NCI-H524 (cell line): ENCODE measurements at places on chromosomes 1 and 21.

- no peak for DNase-seq
These were observed 93.9 kb downstream of the STUM start for GRCh38 chr1:226642421-226642820.

DNA sequence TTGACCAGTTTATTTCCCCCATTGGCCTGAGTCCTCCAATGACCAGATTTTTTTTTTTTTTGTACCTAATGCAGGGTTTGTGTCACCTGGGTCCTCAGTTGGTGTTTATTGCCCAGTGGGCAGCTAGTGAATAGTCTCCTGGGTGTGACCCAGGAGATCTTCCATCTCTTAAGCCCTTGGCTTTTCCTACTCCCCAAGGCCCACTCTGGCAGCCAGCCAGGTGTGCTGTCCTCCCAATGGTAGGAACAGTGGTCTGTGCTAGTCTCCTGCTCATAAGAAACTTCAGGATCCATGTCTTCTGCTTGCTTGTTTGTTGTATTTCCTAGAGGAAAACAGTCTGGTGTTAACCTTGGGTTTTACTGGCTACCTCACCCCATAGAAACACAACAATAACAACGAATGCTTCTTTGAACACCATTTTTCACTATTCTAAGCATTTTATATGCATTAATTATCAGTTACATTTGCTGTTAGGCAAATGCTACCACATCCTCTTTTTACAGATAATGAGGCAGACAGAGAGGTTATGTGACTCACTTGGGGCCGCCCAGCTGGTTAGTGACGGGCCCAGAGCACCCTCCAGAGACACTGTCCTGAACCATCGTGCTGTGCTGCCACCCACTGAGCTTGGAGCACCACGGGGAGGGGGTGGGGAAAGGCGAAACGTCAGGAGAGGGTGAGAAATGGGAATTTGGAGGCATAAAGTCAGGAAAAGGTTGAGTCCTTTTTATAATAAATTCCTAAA, 107.5 kb downstream of the HIVEP3 start:
- no peak for DNase-seq

- no peak for DNase-seq
These were observed 181.4 kb upstream of the L1TD1 start for GRCh38 chr1:62013264-62013663.

DNA sequence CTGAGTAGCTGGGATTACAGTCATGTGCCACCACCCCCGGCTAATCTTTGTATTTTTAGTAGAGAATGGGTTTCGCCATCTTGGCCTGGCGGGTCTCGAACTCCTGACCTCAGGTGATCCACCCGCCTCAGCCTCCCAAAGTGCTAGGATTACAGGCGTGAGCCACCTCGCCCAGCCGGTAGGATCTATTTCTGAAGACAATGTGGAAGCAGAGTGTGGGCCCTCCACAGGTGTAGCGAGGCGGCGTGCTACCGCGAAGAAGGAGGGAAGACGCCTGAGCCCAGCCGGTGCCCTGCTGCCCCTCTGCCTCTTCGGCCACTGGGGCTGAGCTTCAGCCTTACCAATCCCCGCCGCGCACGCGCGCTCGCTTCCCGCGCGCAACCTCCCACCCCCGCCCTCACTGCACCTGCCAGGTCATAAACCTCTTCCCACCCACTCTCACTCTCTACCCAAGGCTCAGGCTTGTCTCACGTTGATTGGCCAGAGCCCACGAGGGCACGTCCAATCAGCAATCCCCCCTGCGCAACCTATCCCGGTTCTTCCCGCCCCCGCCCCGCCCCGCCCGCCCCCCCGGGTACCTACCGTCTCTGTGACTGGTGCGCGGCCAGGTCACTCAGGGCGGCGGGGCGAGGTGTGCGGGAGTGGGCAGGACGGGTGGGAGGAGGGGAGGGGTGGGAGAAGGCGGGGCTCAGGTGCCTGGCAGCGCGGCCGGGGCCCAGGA, 409 bp upstream of the HOOK1 start:
- peak; percentile 96 for DNase-seq

DNA sequence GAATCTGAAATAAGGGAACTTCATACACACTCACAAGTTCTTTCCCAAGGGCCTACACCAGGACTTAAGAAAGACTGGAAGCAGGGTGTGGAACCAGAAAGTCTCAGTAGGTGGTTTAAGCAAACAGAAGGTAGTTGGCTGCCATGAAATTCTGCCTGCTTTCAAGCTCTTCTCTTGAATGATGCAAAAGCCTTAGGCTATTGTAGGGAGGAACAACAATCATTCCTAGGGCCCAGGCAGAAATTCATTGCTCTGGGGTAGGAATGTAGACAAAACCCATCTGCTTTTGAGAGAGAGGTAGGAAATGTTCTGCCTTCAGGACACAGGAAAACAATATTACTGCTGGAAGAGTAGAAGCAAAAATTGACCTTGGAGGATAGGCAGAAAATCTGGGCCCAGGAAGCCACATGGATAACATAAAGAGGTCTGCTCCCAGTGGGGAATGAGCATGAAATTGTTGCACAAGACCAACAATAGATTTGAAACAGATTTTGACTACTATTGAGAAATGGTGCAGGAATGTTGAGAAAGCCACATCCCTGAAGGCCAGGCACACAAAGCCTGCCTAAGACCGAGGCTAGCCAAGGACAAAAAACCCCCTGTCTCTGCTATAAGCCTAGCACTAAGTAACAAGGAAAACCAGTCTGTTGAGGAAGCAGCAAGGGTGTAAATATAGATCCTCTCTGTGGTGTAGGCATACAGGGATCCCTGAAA, 22.7 kb upstream of the SFT2D2 start:
- DNase-seq, result no peak

- no peak for DNase-seq
These were observed 51.1 kb downstream of the COL24A1 start for GRCh38 chr1:86105533-86105866.

DNA sequence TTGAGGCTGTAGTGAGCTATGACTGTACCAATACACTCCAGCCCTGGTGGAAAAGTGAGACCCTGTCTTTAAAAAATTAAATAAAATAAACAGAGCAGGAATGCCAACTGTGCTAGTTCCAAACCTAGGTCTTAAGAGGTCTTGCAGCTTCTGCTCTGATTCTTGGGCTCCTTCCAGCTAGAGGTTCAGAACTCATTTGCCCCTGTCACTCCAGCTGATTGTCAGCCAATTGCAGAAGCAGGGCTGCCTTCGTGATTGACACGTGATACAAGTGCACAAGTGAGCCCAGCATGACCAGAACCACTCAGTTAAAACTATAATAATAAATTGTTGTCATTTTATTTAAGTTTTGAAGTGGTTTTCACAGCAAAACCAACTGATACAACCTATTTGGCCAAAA, 298.4 kb downstream of the USP25 start:
- DNase-seq, result no peak

DNA sequence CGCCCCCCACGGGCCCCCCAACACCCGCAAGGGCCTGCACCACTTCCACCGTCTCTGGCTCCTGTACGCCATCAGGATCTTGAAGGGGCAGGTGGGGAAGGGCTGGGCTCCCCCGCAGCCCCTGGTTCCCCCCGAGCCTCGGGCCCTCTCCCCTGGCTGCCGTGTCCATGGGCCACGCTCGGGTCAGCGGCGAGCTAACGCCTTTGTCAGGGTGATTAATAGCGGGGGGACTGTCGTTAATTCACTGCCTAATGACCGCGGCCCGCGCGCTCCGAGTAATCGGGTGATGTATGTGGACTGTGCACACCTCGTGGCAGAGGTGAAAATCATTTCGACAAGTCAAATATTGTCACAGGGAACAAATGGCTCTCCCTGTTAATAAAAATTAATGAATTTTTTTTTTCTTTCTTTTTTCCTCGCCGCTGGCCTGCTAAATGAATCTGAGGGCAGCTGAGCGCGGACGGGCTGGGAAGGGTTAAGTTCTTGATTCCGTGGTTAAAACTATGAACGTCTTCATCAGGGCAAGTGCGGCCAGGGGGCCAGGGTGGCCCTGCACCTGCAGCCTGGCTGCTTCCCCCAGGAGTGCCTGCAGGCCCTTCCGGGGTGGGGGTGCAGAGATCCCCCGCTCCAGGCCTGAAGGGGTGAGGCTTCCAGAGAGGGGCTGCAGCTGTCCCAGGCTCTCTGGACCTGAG, 100.8 kb downstream of the PRDM16 start:
- no peak for DNase-seq

GRCh38 chr21:35510957-35511695, 462.0 kb upstream of the RUNX1 start:
- DNase-seq, result no peak

DNA sequence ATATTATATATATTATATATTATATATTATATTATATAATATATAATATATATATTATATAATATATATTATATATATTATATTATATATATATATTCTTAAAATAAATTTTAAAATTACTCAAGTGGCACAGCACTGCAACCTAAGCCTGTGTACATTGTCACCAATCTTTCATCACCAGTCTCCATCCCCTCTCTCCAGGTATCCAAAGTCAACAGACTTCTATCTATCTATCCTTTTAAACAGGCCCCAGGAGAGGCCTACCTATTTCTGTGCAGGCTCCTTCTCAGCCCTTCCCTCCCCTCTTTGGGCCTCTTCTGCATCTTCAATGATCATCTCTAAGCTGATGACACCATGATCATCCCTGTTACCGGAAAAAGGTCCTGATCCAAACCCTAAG, 111.7 kb downstream of the RHOU start:
- DNase-seq, result no peak

DNA sequence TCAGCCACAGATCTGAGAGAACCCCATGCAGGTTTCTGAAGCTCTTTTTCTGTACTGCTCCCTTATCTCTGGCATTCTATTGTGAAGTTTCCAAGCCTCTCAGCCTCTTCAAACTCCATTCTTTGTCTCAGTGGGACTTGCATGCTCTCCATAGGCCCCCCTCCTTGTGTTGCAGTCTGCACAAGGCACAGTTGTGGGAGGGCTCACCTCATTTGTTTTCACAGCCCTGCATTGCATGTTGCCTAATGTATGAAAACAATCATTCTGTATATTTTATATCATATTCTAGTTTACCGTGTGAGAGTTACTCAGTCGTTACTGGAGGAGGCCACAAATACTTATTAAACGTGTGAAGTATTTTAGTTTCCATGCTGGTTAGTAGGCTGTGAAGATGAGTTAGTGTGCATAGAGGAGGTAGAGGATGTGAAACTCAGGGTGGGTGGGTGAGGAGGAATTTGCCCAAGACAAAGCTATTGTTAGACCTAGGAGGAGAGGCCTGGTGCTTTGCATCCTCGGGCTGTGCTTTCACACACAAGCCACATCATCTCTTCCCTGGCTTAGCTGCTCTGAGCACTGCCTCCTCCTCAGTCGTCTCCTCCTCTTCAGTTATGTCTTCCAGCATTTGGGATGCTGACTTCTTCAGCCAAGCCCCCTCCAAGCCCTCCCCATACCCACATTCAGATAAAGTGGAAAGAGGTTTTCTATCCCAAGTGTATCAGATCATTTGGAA, 7.8 kb upstream of the CHI3L2 start:
- no peak for DNase-seq

GRCh38 chr21:44496564-44497550, 41.5 kb downstream of the LRRC3 start:
- no peak for DNase-seq

GRCh38 chr1:81836007-81836626, 35.4 kb downstream of the ADGRL2 start:
- no peak for DNase-seq

- DNase-seq, result no peak
These were observed 216.4 kb downstream of the LTN1 start for GRCh38 chr21:28776251-28776650.

DNA sequence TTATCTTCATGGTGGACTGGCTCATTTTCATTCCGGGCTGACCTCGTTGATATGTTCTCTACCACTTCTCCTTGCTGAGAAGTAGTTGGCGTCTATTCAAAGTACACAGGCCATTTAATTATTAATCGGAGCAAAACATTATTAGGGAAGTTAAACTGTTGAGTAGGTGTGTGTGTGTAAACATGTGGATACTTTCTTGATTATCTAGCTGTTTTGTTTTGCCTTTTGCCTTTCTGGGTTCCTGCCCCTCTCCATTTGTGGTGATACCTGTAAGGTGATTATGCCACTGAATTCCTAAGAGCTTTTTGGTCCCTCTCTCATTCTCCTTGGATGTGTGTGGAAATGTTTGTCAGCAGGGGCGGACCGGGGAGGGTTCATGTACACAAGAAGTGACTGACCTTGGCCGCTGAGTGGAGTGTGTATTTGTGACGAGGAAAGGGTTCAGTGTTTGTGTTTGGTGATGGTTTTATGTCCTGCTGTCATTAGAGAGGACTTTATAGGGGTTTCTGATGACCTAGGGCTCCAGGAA, 56.6 kb upstream of the PPP2R5A start:
- DNase-seq, result no peak

DNA sequence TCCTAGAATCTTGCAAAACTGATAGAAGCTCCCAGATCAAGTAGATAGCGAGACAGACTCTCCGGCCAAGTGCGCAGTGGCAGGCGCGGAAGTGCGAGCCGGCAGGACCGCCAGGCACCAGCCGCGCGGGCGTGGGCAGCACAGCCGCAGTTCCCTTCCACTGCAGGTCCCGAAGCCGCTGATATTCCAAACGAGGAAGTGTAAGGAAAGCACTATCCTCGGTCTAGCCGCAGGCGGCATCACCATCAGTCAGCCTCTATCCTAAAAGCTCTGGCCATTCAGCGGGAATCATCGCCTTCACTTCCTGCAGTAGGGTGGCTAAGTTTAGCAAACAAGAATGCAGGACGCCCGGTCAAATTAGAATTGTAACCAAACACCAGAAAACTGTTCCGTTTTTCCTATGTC, 710 bp downstream of the GLRX2 start:
- no peak for DNase-seq
